Suppressor macrophage (primary cell): ENCODE measurements at places on chromosomes 5 and 9.

GRCh38 chr5:59360130-59360555 is 533.4 kb downstream of the PDE4D start:
- peak; percentile 72 for DNase-seq

DNA sequence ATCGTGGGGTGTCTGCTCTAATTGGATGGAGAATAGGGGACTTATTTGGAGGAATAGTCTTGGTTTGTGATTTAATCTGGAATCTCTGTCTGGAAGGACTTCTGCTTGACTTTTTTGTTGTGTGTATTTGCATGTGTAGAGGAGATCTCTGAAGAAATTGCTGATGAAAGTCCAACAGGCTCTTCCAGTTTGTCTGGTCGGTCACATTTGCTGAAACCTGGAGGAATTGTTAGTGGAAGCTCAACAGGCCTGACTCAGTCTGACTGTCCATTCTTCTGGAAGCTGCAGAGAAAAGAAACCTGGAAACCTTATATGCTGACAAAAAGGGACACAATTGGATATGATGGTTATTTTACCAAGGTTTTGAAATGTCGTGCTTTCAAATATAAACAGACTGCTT is 33.4 kb upstream of the TENT2 start:
- DNase-seq, result no peak

DNA sequence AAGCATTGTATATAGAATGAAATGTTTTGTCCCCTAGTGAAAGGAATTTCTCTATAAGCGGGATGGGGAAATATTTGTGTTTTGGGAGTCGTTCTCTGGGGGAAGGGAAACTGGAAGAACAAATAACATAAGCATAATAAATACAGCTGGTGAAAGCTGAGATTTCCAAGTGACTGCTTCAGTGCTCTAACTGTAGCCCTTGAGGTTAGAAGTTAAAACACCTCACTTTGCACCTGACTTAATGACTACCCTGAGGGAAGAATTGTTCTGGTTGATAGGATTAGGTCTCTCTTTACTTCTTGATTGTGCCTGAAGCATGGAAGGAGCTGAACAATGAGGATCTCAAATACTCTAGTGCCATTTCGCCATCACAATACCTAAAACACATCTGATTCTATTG is 307.4 kb downstream of the MAN2A1 start:
- no peak for DNase-seq

GRCh38 chr5:120012431-120012830 is 383.1 kb downstream of the FAM170A start:
- DNase-seq, result no peak

GRCh38 chr5:113447498-113448050 is 12.8 kb upstream of the TSSK1B start:
- peak; percentile 19 for DNase-seq

GRCh38 chr5:39631958-39632357 is 207.2 kb upstream of the DAB2 start:
- DNase-seq, result no peak

GRCh38 chr5:61620699-61621182 is 288.7 kb downstream of the ZSWIM6 start:
- no peak for DNase-seq
